ENCODE measurements at places on chromosomes 1 and 21. TPM values are rescaled to one million over a fixed set of nuclear protein-coding genes. Genes with fewer than 3 reads are reported as not detected.

ELK4 gene
- 14.6 TPM for total RNA-seq

AMPD1 gene
- not detected for total RNA-seq

FCRL4 gene
- not detected for total RNA-seq

NR5A2 gene
- total RNA-seq, result 0.37 TPM

CFAP126 gene
- total RNA-seq, result not detected

SHISAL2A gene
- total RNA-seq, result not detected

PCAT6 gene
- total RNA-seq, result not detected

CRP gene
- not detected for total RNA-seq

C1orf226 gene
- 5.6 TPM for total RNA-seq

CD1B gene
- not detected for total RNA-seq

C1QC gene
- total RNA-seq, result not detected

Data from A375 (cell line).